ENCODE measurements at places on chromosomes 2 and 18.

GRCh38 chr2:44535376-44535775 lies 173.6 kb downstream of the CAMKMT start:
- no peak for DNase-seq

DNA sequence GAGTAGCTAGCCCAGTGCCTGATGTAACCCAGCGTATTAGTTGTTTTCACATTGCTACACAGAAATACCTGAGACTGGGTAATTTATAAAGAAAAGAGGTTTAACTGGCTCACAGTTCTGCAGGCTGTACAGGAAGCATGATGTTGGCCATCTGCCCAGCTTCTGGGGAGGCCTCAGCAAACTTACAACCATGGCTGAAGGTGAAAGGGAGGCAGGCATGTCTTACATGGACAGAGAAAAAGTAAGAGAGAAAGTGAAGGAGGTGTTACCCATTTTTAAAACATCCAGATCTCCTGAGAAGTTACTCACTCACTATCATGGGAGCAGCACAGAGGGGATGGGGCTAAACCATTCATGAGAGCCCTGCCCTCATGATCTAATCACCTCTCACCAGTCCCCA lies 6.1 kb upstream of the CYRIA start:
- no peak for DNase-seq

- no peak for DNase-seq
These were observed 7.9 kb downstream of the DES start for GRCh38 chr2:219426068-219426443.

- no peak for DNase-seq
These were observed 531.8 kb upstream of the ID2 start for GRCh38 chr2:8149985-8150539.

- no peak for DNase-seq
These were observed 24.1 kb upstream of the CHRNA1 start for GRCh38 chr2:174788291-174788929.

GRCh38 chr2:15856318-15856717 lies 84.0 kb upstream of the MYCN start:
- DNase-seq = no peak

DNA sequence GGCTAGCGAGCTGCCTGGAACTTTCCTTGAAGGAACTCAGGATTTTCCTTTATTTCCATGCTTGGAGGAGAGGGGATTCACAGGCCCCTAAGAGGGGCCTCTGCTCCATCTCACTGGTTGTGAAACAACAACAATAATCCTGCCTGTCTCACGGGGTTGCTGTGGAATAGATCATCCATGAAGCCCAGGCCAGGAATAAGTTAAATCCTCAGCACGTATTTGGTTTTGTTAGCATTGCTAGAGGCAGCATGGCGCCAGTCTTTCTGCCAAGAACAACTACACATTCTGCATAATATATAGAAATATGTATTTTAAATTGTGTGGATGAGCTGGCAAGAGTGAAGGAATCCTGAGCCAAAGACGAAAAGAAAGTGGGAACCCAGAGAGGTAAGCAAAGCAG lies 80.8 kb upstream of the L3MBTL4 start:
- no peak for DNase-seq

DNA sequence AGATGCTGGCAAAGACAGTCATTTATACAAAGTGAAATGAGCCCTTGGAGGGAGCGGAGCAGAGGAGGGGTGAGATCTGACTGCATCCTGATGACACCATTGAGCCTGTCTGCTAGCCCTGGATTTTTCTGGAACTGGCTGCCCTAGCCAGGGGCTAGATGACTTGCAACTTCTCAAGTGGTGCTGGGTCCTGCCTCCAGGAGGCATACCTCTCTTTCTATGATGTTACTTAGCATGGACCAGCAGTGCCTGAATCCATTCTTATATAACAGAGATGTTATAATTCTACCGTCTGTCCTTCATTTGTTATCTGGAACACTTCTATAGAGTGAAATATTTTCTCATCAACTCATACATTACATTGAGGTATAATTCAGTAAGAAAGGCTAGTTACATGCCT lies 8.5 kb upstream of the TWIST2 start:
- DNase-seq = no peak

DNA sequence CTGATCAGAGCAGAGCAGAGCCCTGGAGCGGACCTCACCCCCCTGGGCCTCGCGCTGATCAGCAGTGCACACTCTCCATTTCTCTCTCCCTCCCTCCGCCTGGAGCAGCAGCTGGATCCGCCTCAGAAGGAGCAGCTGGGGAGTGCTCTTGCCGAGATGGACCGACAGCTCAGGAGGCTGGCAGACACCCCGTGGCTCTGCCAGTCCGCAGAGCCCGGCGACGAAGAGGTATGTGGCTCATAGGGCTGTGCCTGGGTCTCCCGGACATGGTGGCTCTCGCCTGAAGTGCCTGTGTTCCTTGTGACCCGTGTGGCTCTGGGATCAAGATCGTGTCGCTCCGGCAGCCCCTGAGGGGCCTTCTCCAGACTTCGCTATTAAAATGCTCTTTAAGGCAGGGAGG lies 102.5 kb downstream of the USP40 start:
- no peak for DNase-seq

GRCh38 chr2:152407204-152407721 lies 72.3 kb downstream of the FMNL2 start:
- no peak for DNase-seq

Measured in stimulated activated CD4-positive, alpha-beta T cell treated with anti-CD3 and anti-CD28 coated beads, Interleukin-1b, Interleukin-23, amount 100 ng/mL, for 24 hours (primary cell).